ENCODE measurements at places on chromosomes 16 and 17.
A peak's percentile ranks its signal among the peaks of the same experiment; 100 is the strongest.

GRCh38 chr17:31702041-31702440 lies 157.0 kb downstream of the COPRS start:
- no peak for DNase-seq

- peak; percentile 95 for DNase-seq
Observed at GRCh38 chr16:53530046-53530445, 27.0 kb upstream of the AKTIP start.

GRCh38 chr17:63376949-63377348 lies 69.2 kb downstream of the CYB561 start:
- DNase-seq: no peak

- DNase-seq: no peak
Observed at GRCh38 chr16:57016301-57016700, 26.9 kb downstream of the NLRC5 start.

GRCh38 chr17:44360826-44361225 lies 2.8 kb downstream of the FAM171A2 start:
- DNase-seq: peak; percentile 43

- peak; percentile 25 for DNase-seq
Observed at GRCh38 chr17:81253358-81254131, 14.4 kb downstream of the NDUFAF8 start.

DNA sequence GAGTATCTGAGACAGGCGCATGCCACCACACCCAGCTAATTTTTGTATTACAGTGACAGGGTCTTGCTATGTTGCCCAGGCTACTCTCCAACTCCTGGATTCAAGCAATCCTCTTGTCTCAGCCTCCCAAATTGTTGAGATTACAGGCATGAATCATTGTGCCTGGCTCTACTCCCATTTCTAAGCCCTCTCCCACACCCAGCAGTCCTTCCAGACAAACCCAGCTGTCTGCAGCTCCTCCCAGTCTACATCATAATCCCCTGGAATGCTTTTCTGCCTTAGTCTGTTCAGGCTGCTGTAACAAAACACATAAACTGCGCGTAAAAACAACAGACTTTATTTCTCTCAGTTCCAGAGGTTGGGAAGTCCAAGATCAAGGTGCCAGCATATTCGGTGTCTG lies 144.5 kb downstream of the GRIN2A start:
- no peak for DNase-seq

- DNase-seq: peak; percentile 41
Observed at GRCh38 chr16:84144209-84144858, 643 bp downstream of the HSDL1 start.

- DNase-seq: peak; percentile 39
Observed at GRCh38 chr16:38941-39892, 14.2 kb downstream of the POLR3K start.

DNA sequence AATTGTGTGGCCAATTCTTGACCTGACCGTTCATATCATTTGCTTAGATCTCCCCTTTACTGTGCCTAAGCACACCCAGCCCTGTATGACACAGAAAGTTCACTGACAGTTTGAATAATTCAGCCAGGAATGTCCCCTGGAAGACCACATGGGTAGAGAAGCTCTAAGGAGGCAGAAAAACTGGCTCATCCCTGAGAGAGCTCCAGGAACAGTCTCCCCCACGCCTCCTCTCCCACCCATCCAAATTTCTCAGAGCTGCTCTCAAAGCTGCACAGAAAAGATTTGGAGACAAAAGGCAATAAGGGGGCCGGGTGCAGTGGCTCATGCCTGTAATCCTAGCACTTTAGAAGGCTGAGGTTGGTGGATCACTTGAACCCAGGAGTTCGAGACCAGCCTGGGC lies 11.2 kb downstream of the PRAC1 start:
- no peak for DNase-seq

DNA sequence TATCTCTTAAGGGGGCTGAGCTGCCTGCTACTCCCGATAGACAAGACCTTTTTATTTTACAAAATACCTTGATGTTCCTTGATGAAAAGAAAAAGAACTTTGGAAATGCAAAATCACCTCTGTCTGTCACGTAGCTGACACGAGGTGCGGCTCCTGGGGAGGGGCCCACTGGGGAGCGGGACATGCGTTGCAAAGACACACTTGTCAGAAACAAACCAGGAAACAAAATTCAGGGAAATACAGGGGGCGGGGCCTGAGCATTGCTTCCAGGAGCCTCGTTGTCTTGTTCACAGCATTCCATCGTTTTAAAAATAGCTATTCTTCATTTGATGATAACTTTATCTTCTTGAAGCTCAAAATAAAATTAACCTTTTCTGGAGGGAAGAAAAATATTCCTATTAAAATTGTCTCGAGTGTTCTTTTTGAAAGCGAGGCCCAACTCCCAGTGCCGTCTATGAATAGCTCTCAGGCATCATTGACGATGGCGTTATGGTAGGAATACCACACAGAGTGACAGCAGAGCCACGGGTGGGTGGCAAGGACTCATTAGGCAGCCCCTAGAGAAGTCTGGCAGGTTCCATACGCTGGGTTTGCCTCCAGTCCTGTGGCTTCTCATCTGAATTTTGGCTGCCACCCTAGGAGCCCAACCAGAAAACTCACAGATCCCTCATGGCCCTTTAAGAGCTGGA lies 286.9 kb downstream of the CPPED1 start:
- DNase-seq: peak; percentile 28

- no peak for DNase-seq
Observed at GRCh38 chr17:31318298-31318801, 3.1 kb downstream of the EVI2A start.

GRCh38 chr16:70736465-70737376 lies 50.9 kb upstream of the MTSS2 start:
- DNase-seq: no peak

GRCh38 chr17:27478901-27479538 lies 22.8 kb downstream of the KSR1 start:
- DNase-seq: no peak

DNA sequence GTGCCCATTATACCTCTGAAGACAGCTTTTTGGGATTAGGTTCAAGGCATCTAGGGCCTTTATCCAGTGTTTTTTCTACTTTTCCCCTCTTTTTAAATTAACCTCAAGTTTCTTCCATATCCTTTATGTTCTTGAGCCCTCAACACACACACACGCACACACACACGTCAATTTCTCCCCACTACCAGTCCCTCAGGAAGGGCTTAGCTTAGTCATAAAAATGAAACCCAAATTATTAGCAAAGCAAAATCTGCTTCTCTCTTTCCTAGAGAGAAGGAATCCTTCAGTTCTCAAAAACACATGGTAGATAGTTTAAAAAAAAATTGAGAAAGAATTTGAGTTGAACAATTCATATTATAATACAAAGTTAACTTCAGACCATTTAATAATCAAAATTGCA lies 401.1 kb downstream of the XYLT1 start:
- no peak for DNase-seq

DNA sequence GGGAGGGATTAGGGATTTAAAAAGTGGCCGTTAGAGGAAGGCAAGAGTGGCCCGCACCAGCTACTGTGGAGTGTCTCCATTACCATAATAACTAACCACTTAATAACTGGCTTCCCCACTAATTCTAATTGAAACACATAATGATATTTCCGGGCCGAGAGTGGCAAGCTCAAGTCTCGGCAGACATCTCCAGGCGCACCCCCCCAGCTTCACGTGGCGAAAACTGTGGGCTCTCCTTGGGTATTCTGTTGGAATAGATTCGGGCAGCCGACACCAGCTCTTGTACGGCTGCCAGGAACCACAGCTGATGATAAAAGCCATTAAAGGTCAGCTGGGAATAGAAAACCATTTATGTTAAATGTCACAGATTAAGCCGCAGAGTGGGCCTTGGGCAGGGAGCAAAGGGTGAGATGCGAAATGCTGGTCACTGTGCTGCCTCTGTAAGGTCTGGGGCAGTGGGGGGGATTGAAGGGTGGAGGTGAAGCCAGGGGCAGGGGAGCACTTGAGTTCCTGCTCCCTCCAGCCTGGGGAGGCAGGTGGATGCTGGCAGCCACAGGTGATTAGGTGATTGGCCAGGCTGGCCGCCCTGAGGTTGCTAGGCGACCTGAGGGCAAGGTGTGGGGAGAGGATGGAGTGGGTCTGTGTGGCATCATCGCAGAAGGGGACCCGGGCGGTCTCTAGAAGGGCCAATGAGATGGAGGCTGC lies 115.6 kb upstream of the SDK2 start:
- DNase-seq: peak; percentile 98

DNA sequence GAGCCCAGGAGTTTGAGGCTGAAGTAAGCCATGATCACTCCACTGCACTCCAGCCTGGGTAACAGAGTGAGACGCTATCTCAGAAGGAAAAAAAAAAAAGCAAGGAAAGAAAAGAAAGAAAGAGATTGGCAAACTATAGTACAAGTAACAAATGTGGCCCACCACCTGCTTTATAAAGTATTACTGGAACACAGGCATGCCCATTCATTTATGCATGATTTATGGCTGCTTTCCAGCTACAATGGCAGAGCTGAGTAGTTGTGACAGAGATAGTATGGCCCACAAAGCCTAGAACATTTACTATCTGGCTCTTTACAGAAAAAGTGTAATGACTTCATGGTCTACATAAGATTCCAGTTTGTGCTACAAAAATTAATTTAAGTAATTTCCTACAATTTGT lies 23.6 kb downstream of the C16orf87 start:
- no peak for DNase-seq

GRCh38 chr16:19135201-19135842 lies 21.6 kb downstream of the ITPRIPL2 start:
- DNase-seq: no peak

DNA sequence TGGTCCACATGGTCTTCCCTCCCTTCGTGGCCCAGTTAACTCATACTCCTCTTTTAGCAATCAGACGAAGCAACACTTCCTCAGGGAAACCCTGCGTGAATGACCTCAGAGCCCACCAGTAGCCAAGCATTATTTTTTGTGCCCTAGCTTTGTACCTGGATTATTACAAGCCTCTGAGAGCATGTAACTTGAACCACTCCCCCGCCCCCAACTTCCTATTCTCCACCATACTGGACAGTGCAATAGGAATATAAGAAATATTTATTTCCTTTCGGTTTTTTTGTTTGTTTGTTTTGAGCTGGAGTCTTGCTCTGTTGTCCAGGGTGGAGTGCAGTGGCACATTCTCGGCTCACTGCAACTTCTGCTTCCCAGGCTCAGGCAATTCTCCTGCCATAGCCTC lies 2.9 kb downstream of the CPPED1 start:
- no peak for DNase-seq

- DNase-seq: no peak
Observed at GRCh38 chr16:30934827-30935557, 11.6 kb downstream of the FBXL19 start.

DNA sequence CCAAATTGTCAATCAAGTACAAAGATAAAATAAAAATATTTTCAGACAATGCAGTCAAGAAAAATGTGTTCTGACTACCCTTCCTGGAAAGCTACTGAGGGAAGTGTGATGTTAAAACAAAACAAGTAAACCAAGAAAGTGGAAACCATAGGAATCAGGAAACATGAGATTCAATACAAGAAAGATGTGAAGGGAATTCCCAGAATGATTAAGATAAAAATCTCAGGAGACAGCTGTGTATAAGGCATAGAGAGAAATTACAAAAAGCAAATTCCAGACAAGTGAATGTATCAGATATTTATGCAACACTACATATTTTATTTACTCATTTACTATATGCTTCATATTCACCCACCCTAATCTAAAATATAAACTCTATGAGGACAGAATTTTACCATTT lies 32.2 kb downstream of the TRIM37 start:
- no peak for DNase-seq

DNA sequence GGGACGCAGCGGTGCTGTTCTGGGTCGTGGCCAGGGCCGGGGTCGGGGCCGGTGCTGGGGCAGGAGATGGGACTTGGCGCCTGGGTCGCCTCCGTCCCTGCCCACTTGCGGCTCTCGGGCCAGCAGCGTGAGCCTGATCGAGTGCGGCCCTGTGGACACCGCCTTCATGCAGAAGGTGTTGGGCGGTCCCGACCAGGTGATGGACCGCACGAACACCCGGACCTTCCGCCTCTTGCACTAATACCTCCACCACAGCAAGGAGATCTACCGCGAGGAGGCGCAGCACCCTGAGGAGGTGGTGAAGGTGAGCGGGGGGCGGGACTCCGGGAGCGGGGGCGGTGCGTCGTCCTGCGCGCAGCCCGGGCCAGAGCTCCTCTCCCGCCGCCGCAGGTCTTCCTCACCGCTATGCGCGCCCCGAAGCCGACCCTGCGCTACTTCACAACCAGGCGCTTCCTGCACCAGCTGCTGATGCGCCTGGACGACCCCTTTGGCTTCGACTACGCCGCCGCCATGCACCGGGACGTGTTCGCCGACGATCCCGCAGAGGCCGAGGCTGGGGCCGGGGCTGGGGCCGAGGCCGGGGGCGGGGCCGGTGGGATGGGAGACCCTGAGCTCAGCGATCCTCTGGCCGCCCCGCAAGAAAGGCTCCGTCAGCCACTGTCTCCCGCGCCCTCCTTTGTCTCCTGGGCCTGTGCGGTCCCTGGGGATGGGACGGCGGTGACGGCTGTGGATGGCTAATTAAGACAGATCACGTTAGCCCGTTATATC lies 4.5 kb upstream of the HSD17B1 start:
- DNase-seq: no peak

DNA sequence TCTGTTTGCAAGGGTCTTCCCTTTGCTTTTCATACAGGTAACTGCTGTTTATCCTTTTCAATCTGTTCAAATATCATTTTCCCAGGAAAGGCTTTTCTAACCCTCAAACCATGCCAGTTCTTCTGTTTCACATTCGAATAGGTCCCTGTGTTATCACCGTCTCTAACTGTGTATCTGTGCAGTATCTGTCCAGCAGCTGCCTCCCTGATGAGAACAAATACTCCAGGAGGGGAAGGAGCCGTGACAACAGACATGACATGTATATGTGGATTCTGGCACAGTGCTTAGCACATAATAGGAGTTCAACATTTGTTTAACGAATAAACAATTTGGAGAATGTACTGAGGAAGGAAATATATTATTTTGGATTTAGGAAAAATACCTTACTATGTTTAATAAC lies 95.7 kb downstream of the STX8 start:
- peak; percentile 34 for DNase-seq

GRCh38 chr17:16989230-16989952 lies 17.5 kb upstream of the TNFRSF13B start:
- no peak for DNase-seq

- DNase-seq: peak; percentile 69
Observed at GRCh38 chr17:68200689-68201417, 47.0 kb upstream of the AMZ2 start.

Measured in NCI-H1417 (cell line).